Fibroblast of upper back skin (primary cell): ENCODE measurements at places on chromosomes 6 and 20.

DNA sequence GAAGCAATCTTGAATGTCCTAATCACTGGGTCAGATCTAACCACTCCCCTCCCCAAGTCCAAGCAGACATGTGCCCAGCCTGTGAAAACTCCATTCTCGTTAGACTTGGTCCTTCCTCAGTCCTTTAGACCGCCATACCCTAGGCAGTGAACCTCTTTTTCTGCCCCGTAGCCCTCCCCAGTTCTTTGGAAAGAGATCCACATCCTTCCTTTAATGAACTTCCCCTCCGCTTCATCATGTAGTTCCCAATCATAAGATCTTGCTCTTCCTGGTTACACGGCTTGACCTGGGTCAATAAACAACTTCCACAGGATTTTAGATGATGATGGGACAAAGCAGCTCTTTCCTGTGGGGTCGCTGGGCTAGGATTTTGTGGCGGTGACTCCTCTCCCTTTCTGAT, 9.6 kb downstream of the AHCY start:
- no peak for DNase-seq

DNA sequence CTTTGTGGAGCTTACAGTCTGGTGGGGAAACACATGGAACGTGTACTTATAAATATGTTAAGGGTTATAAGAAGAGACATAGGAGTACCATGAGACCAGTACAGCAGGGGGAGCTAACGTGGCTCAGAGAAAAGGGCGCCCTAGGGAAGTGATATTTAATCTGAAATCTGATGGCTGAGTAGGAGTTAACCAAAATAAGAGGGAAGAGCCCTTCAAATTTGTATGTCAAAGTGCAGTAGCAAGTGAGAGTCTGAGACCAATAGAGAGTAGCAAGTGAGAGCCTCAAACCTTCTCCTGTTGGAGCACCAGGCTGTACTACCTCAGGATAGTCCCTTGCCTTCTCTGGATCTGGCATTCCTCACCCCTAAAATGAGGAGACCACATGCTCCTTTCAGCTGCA, 6.1 kb upstream of the PKIG start:
- DNase-seq = peak; percentile 70

- DNase-seq = no peak
These were observed 32.9 kb downstream of the TAF4 start for GRCh38 chr20:62032609-62033368.

DNA sequence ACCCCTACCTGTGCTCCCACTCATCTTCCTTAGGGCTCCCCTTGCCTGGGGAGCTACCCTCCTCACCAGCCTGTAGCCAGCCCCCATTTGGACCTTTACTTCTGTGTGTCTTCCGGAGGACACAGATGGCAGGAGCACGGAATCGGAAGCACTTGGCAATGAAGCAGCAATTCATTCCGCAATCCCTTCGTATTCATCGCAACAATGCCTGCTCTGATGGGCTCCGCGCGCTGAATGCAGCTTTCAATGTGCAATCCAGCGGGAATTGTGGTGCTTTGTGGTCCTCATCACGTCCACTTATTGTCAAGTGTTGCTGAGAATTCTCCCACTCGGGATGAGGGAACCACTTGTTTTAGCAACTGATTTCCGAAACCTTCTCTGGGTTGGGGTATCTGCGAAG, 336.0 kb downstream of the DHX35 start:
- DNase-seq = no peak

DNA sequence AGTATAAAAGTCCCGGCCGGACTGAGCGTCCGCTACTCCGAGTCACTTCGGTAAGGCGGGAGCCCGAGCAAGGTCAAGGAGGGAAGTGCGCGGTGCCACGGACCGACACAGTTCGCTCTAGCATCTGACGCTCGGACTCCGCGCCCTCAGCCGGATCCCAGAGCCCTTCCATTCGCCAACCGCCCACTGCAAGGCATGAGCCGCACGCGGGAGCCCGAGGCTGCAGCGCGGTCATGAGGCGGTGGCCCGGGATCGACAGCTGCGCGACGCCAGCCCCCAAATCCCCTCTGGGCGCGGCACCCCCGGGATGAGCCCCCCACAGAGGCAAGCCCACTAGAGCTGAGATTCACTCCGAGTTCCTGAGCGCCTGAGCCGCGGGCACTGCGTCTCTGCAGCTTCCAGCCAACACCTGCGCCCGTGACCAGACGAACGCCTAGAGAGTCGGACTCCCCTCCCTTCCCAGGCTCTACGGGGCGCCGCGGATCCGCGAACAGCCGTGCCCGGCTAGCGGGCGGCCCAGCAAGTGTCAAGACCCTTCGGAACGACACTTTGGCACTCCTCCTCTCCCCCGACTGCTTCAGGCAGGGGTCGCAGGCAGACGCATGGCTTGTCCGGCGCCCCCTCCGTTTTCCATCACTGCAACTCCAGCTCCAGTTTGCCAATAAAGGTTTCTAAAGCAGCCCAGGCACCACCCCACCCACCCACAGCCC, 725 bp upstream of the ISM1 start:
- DNase-seq = no peak

DNA sequence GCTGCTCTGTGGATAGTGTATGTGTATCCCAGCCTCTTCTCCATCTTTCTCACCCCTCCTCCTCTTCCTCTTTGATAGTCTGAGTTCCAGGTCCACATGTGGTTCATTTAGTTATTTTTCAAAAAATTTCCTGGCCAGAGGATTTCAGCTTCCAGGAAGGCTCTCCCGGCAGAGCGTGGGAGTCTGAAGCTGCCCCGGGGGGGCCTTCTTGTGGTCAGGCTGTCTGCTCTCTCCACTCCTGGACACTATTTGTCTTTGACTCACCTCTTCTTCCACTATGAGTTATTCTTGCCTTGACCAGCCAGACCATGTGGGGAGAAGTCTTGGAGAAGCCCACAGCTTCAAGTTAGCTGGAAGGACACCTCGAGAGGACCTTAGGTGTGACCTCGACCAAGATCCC, 258.8 kb downstream of the CDC5L start:
- peak; percentile 90 for DNase-seq

GRCh38 chr6:6742535-6742934, 154.0 kb downstream of the LY86 start:
- no peak for DNase-seq

- no peak for DNase-seq
These were observed 13.0 kb downstream of the SLC35F1 start for GRCh38 chr6:117919775-117920729.

DNA sequence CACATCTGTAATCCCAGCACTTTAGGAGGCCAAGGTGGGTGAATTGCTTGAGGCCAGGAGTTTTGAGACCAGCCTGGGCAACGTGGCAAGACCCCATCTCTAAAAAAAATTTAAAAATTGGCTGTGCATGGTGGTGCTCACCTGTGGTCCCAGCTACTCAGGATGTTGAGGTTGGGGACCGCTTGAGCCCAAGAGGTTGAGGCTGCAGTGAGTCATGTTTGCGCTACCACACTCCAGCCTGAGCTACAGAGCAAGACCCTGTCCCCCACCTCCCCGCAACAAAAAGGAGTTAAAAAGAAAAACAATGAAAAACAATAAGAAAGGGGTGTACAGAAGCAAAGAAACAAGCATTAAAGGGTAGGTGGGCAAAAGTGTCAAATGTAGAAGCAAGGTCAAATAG, 57.3 kb downstream of the CDK19 start:
- no peak for DNase-seq

DNA sequence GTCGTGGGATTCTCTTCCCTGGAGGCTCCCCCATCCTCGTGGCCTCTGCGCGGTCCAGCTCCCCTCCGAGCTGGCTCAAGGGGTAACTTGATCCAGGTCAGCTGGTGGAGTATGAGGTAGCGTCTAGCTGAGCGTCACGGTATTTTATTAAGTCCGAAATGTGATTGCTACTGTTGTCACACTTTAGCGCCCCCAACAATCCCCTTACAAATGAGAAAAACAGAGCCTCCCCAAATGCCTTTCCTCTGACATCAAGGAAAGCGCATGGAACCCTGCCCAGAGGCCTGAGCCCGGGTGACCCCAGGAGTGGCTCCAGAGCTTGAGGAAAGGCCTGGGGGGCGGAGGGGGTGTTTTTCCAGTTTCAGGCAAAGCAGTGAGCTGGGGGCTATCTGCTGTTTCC, 192.4 kb downstream of the ZMYND8 start:
- DNase-seq = no peak

DNA sequence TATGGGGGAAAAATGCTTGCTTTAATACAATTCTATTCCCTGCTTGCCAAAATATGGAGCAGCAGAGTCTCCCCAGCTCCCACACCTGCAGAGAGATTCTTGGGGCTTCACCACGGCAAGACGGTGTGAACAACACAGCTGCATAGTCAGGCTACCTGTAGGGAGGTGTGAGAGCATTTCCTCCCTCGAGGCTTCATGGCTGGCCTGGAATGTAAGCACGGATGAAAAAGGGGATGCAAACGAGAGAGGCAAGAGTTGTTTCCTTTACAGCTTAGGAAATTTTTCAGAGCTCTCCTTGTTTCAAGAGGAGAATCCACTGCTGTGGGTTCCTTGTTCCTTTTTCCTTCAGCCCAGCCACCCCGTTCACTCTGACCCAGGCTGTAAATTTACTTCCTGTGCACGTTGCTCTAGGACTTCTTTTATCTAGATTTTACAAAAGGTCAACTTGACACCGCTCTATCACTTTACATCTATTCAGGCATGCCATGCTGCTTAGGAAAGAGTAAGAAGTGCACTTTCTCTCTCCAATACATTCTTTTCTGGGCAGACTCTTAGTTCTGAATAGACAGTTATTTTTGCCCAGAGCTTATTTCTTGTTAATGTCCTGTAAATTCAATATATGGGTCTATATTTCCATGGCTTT, 197.1 kb downstream of the KHDC1L start:
- DNase-seq = no peak

DNA sequence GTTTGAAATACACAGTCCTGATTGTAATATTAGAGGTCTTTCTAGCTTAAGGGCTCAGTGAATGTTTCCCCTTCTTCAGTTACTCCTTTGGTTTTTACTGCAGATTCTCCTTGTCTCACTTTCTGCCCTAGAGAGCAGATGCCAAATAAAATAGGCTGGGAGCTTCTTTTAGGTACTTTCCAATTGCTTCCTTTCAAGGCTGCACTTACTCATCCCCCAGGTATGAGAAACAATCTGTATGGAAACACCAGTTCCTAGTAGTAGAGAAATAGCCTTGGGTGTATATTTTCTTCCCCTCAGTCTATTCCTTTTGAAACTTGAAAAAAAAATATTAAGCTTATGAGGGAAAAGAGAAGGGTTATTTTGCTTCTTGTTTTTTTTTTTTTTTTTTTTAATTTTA, 139.7 kb downstream of the PAK5 start:
- DNase-seq = no peak

- DNase-seq = no peak
These were observed 236.8 kb downstream of the DLL1 start for GRCh38 chr6:170053966-170054661.

DNA sequence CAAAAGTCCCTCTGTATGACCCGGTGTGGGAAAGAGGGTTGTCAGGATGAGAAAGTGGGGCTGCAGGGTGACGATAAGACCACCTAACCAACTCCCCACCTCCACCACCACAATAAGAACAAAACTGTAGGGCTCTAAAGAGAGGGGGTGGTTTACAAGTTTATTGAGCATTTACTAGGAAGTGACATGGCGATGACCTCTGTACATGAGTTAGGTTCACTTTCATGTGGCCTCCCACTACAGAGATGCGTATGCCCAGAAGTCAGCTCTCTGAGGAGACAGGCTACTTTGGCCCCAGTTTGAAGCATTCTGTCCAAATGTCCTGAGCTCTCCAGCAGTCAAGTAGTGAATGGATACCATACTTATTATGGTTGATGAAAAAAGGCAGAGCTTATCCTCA, 28.7 kb upstream of the PI16 start:
- DNase-seq = no peak

DNA sequence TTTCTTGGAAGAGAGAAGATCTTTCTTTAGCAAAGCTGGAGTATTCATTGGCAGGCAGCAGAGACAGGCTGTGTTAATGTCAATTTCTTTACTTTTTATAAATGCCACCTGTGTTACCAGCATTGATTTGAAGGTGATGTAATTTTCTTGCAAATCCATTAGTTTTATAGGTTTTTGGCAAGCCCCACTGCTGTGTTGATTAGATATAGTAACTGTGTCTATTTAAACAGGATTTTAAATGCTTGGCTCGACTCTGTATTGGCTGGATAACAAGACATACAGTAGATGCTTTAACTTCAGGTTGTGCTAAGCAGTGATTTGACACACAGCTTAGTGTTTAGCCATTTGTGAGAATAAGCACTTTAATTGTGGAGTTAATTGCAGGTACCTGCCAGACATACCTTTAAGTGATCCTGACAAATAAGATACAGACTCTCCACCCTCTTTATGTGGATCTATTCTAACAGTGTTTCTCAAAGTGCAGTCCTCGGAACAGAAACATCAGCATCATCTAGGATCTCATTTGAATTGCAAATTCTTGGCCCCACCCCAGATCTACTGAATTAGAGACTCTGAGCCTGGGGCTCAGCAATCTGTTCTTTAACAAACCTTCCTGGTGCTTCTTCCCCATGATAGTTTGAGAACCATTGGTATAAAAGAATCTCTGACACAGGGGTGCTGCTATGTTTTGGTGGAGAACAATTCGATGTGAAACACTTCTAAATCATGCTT, 397.5 kb downstream of the HDGFL1 start:
- no peak for DNase-seq

GRCh38 chr6:7216941-7217621, 95.9 kb downstream of the SSR1 start:
- DNase-seq = no peak

GRCh38 chr6:168756009-168756634, 315.1 kb downstream of the SMOC2 start:
- peak; percentile 89 for DNase-seq

DNA sequence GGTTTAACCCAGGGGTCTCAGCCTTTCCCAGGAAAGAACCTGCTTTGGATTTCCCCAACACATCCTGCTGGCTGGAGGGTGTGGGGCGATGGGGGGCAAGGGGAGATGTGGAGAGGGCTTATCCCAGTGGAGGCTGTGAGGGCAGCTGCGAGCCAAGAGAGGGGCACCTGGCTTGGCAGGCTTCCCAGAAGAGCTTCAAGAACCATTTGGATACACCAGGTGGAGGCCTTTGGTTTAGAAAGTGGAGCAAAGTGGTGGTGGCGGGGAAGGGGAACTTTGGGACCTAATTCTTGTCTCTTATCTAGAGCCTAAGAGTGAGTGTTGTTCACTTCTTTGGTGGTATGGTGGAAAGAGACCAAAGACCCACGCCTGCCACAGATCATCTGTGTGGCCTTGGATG, 12.4 kb downstream of the CD40 start:
- DNase-seq = no peak
